ENCODE measurements at places on chromosomes 1 and 21. TPM values are rescaled to one million over a fixed set of nuclear protein-coding genes. Genes with fewer than 3 reads are reported as not detected.

GRCh38 chr1:73947009-73947408, 251.0 kb downstream of the LRRIQ3 start:
- DNase-seq = no peak

- DNase-seq = no peak
Measured at GRCh38 chr1:110011527-110012041, 22.8 kb upstream of the STRIP1 start.

GRCh38 chr1:19644681-19645410, 735 bp downstream of the NBL1 start:
- DNase-seq = peak; percentile 74

DNA sequence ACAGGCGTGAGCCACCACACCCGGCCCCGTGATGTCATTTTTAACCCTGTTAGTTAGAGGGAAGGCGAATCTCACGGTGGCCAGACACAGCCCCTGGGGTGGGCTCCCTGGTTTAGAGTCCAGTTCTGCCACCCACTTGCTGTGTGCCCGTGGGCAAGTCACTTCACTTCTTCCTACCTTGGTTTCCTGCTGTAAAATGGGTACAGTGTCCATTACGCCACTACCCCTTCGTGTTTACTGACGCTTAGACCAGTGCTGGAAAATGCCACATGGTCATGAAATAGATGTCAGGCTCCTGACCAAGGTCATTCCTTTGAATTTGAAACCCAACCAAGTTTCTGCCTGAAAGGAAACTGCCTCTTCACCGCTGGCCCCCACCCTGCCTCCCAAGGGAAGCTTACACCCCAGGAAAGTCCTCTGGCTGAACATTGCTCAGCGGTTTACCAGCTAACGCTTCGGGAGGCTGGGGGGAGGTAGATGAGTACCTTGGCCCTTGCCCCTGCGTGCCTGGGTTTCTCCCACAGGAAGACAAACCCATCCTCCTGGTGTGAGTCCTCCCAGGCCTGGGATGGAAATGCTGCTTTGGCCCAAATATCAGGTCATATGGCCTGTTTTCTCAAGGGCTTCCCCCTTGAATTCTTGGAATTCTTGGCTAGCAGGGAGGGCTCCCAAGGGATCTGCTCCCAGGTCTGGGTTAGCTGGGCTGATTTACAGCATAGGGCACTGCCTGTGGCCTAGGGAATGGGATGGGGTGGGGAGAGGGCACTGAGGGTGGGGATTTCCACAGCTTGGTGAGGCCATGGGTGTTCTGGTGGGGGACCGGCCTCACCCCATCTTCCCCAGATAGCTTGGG, 7.6 kb upstream of the AADACL4 start:
- DNase-seq = no peak

DNA sequence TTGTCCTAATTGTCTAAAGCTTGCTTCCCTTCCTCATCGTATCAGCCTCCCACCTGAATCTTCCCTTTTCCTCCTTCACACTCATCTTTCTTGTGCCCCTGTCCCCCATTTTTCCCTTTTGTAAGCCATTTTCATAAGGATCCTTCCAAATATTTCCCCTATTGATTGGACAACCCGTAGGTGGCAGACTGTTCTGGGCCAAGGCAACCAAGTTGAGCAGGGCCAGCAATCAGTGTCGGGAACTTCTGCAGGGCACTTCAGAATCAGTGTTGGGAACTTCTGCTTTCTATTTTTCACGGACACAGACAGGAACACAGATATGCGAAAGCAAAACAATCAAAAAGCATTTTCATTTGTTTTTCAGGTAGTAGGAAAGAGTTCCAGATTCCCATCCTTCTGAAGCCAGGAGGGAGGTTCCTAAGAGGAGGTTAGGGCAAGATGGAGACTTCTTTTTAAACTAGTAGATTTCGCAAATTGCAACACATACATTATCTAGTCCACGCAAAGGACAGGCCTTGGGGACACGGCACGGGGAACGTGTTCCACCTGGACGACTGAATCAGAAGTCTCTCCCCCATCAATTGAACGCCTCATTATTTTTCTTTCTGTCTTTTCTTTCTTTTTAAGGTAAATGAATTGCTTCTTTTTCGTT, 691 bp upstream of the MPZL1 start:
- no peak for DNase-seq

DNA sequence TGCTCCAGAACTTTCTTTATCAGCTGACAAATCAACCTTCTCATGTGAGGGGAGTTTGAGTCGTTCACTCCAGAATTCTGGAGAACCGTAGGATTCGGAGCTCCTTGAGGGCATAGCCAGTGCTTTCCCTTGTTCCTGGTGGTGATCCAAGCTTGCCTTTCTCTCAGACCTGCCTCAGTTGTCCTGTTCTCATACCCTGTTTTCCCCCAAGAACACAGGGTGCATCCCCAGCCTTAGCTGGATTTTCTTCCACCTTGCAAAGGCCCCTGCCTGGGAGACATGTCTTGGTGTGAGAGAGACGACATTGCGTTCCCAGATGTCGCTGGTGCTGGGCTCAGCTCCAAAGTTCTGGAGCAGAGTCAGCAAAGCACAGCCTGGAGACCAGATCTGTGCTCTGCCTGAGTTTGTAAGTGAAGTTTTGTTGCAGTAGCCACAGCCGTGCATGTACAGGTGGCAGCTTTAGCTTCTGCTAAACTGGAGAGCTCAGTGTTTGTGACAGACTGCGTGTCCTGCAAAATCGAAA, 40.0 kb downstream of the ABCG1 start:
- DNase-seq = no peak

- no peak for DNase-seq
Measured at GRCh38 chr1:119462964-119463363, 44.0 kb upstream of the HSD3B1 start.

GRCh38 chr1:170864238-170864637, 71.1 kb upstream of the MROH9 start:
- DNase-seq = no peak

DNA sequence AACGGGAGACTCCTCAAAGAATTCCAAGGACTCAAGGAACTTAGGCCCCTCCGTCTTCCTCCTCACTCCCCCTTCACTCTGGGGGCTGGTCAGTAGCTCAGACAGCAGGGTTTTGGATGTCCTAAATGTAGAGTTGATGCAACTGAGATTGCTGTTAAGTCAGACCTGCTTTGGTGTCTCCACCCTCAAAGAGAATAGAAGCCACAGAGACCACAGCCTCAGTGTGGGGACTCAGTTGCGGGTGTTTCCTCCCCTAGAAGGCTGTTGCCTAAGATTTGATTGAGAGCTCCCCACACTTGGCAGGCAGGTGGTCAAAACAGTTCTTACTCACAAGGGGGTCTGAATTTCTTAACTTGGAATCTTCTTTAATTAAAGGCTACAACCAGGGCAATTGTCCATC, 7.6 kb downstream of the MAN1C1 start:
- DNase-seq = no peak

DNA sequence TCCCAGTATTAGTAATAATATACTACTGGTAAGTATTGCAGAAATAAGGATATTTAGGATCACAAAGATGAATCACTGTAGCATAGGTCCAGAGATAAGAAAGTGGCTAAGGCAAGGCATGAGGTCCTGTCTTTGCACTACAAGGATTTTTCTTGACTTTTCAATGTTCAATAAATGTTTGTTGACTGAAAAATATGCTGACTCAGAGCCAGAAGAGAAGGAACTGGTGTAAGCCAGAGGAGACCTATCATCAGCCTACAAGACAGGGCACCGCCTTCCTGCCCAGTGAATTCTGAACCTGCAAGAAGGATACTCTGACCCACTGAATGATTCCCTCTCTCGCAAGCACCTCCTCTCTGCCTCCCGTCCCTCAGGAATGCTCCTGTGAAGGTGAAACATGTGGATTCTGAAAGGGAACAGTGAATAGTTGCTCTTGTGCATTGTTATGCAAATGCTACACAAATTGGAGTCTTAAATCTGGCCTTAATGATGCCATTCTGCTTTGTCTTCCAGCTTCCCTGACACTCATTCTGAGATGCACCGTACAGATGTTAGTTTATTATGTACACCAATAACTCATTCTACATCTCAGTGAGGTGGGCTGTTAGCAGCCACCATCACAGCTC, 540.0 kb downstream of the OMA1 start:
- no peak for DNase-seq

- no peak for DNase-seq
Measured at GRCh38 chr21:31196724-31197123, 147.3 kb downstream of the TIAM1 start.

GRCh38 chr1:205950280-205950679, 7.0 kb upstream of the SLC26A9 start:
- DNase-seq = peak; percentile 75

Gene CLEC20A
- total RNA-seq = not detected

Gene CA14
- total RNA-seq = 14.4 TPM

Gene TMPRSS15
- total RNA-seq = not detected

Gene RUNX3
- 1.8 TPM for total RNA-seq

Gene MCOLN3
- 1.2 TPM for total RNA-seq

Gene FCGR3B
- total RNA-seq = 4.8 TPM

Gene RIMKLA
- total RNA-seq = 7.5 TPM

Gene BARHL2
- not detected for total RNA-seq

Gene TINAGL1
- total RNA-seq = 273 TPM

All from Right ventricle myocardium inferior (tissue), 1 donor.